ENCODE measurements at places on chromosomes 7 and 10. TPM values are rescaled to one million over a fixed set of nuclear protein-coding genes. Genes with fewer than 3 reads are reported as not detected.

The BAMBI gene
- 38.3 TPM for total RNA-seq

The STEAP1B gene
- total RNA-seq, result 18.2 TPM

The SERPINE1 gene
- total RNA-seq, result 73.4 TPM

The CCL24 gene
- not detected for total RNA-seq

The FGL2 gene
- not detected for total RNA-seq
